GM12892 (cell line): ENCODE measurements at places on chromosomes 7 and 10.

DNA sequence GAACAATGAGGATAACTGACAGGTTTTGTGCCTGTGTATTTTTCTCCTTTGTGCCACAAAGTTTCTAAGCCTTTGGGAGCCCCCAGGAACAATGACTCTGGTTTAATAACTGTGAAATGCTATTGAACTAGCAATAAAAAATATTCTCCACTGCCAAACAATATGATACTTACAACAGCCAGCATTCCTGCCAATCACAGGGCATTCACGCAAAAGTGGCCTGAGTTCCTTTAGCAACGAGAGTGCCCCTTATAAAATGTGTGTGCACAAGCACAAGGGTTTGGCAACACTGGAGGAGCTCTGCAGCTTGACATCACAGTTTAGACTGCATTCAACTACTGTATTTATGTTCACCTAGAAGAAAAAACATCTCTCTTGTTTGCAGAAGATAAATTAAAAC is 412.9 kb upstream of the NFE2L3 start:
- no peak for DNase-seq

GRCh38 chr7:154416714-154417113 is 364.5 kb downstream of the DPP6 start:
- DNase-seq = no peak

DNA sequence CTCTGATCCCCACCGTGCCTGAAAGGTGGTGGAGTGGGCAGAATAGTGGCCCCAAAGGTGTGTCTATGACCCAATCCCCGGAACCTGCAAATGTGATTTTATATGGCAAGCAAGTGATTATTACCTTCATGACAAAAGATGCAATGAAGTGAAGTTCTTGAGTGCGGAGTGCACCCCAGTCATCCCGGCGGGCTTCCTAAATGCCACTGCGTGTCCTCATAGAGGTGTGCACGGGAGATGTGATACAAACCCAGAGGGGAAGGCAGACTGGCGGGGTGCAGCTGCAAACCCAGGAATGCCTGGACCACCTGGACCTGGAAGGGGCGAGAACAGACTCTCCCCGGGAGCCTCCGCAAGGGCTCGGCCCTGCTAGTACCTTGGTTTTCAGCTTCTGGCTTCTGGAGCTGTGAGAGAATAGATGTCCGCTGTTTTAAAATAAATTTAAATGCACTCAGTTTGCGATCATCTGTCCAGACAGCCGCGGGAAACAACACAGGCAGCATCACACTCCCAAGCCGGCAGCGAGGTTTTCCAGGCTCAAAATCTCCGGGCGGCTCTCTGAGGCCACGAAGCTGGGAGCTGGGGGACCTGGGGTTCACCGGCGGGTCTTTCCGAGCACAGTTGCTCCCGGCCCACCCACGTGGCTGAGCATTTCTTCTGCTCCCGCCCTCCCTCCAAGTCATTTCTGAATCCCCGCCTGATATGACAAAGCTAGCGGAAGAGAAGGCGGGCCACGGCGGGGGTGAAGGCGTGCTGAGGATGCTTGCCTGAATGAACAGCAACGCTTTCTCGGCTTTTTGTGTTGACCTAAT is 50.4 kb upstream of the EBF3 start:
- DNase-seq = no peak

GRCh38 chr10:57362811-57363210 is 904.9 kb downstream of the IPMK start:
- no peak for DNase-seq

GRCh38 chr10:7389346-7389745 is 21.5 kb downstream of the SFMBT2 start:
- DNase-seq = no peak

DNA sequence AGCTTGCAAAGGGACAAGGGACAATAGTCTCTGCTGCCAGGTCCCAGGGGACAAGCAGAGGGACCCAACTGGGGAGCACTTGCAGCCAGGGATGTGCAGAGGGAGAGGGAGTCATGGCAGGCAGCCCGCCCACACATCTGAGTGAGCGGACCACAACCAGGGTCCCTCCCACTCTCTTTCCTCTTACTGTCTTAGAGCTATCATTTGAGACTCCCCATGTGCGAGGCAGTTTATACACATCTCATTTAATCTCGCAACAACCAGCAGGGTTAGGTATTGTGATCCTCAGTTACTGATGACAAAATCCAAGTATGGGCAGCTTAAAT is 70.2 kb downstream of the BEND7 start:
- no peak for DNase-seq

DNA sequence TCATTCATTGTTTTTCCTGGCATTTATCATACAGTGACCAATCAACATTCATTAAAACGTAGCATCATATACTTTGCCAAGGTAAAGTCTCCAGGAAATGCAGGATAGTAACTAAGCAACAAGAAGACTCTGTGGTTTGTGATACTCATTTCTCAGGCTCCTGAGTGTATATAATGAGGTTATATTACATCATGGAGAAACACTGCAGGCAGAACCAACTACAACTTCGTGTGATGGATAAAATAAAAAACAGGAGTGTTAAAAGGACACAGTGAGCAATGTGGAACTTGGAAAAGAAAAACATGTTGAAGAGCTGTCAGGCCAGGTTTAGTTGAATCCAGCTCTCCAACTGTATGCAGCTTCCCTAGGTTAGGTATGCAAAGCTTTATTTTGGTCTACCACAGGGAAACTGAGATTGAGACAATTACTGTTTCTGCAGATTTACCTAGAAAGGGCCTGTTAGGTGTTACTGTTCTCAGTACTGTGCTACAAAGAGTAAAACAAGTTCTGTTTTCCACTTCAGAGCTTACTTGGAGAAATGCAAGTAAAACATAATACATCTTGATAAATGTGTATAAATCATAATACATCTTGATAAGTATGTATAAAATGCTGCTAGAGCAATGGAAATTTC is 7.8 kb upstream of the CCNY start:
- no peak for DNase-seq

GRCh38 chr10:34179280-34179679 is 635.8 kb downstream of the PARD3 start:
- no peak for DNase-seq

GRCh38 chr10:87519582-87519981 is 14.9 kb downstream of the MINPP1 start:
- peak; percentile 17 for DNase-seq

DNA sequence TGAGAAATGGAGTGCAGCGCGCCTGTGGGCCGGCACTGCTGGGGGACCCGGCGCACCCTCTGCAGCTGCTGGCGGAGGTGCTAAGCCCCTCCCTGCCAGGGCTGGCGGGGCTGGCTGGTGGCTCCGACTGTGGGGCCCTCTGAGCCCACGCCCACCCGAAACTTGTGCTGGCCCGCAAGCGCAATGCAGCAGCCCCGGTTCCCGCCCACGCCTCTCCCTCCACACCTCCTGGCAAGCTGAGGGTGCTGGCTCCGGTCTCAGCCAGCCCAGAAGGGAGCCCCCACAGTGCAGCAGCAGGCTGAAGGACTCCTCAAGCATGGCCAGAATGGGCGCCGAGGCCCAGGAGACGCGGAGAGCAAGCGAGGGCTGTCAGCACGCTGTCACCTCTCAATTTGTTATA is 1063.0 kb upstream of the AUTS2 start:
- DNase-seq = no peak

GRCh38 chr10:97547271-97547600 is 25.3 kb upstream of the ANKRD2 start:
- DNase-seq = no peak

DNA sequence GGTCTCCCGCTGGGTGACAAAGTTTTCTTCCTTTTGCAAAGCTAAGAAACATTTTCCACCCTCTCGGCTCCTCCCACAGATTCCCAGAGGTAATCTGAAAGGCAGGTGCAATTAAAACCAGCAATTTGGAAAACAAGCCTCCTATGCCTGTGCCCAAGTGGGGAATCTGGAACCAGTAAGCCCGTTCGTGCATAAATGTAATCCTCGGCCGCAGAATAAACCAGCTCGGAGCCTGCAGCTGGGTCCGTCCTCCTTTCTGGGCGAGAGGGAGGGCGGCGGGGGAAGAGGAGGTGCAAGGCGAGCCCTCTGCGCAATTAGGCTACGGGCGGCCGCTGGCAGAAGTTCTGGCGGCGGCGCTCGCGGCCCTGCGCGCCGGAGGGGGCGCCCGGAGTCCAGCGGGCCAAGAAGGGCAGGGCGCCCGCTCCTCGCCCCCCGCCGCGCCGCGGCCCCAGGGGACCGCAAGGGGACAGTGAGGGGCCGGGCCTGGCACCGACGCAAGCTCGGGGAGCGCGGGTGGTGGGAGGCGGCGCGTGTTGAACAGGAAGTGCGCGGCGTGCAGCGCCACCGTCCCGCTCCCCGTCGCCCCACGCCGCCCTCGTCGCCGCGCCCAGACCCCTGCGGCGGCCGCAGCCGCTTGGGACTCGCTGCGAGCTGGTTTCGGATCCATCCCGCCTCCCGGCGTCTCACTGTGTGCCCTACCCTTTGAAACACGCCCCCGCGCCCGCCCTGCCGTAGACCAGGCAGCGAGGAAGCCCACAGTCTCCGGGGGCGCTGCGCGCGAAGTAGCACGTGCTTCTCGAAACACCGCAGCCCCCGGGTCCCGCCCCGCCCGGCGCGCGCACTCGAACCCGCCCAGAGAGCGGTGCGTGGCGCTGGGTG is at the start of gene PRKAG2:
Gene PRKAG2 (minus strand): TSS at position 217 of the 879 bp plus-strand sequence. CDS start 495 bp downstream, outside the sequence.
- peak; percentile 68 for DNase-seq

- no peak for DNase-seq
Observed at GRCh38 chr10:56623064-56623463, 262.0 kb upstream of the ZWINT start.
